ENCODE measurements at places on chromosomes 2 and 18.

DNA sequence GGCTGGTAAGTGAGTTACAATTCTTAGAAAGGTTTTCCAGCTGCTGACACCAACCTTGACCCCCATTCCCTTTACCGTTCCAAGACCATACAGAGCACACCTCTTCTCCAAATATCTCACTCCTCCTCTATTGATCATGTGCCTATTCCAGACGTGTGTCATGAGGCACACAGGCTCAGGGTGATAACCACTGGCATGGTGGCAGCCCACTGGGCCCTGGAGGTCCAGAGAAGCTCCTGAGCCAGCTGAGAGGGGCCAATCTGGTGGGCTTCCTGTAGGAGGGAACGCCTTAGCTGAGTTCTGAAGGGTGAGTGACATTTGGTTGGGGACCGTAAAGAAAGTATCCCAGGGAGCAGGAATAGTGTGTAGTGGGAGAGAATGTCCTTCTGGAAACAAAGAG is 28.3 kb downstream of the ZAP70 start:
- no peak for DNase-seq

DNA sequence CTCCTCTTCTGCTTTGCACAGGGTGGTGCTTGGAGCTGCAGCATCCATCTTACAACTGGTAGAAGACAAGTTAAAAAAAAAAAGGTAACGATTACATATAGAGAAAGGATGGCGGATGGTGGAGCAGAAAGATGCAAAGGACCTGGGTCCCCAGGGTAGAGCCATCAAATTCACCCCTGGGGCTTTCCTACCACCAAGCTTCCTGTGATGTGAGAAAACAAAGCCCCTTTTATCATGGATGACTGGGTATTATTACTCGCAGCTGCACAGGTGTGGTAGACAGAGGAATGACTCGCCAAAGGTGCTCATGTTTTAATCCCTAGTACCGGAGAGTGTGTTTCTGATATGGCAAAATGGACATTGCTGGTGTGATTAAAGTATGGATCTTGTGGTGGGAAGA is 1.3 kb upstream of the ACOXL start:
- no peak for DNase-seq

GRCh38 chr2:2263196-2263829 is 67.8 kb downstream of the MYT1L start:
- no peak for DNase-seq

DNA sequence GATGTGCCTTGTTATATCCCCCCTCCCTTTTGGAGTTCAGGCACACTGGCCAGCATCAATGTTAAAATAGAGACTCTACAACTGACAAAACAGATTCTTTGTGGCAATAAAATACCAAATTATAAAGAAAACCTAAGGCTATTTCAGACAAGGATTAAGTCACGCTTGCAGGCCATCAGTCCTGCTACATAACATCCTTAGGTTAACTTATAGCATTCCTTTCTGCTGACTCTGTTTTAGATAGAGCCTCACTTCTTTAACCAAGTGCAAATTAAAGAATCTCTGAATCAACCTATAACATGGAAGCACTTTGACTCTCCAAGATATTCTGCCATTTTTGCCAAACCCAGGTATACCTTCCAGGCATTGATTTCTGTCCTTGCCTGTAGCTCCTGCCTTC is 784.6 kb downstream of the RNF144A start:
- no peak for DNase-seq

DNA sequence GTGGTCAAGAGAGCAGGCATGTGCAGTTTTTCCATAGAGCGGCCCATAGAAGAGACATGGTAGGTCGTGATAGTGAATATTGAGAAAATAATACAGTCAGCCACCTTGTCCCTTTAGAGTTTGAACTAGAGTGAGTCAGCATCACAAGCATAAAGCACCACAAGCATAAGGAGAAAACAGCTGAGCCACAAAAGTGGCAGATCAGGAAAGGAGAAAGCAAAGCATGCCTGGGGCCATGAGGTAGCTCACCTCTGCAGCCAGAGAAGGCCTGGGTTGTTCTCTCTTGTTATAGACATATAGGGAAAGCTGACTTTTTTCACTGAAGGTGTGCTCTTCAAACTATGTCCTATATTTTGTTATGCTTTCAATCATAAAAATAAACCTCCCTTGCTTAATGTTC is 879.0 kb downstream of the DSC3 start:
- no peak for DNase-seq

- no peak for DNase-seq
Measured at GRCh38 chr2:88167740-88168139, 2.4 kb upstream of the THNSL2 start.

- DNase-seq = no peak
Measured at GRCh38 chr18:3495691-3496430, 45.9 kb downstream of the TGIF1 start.

- DNase-seq = no peak
Measured at GRCh38 chr2:85704800-85705679, 10.9 kb downstream of the GNLY start.

DNA sequence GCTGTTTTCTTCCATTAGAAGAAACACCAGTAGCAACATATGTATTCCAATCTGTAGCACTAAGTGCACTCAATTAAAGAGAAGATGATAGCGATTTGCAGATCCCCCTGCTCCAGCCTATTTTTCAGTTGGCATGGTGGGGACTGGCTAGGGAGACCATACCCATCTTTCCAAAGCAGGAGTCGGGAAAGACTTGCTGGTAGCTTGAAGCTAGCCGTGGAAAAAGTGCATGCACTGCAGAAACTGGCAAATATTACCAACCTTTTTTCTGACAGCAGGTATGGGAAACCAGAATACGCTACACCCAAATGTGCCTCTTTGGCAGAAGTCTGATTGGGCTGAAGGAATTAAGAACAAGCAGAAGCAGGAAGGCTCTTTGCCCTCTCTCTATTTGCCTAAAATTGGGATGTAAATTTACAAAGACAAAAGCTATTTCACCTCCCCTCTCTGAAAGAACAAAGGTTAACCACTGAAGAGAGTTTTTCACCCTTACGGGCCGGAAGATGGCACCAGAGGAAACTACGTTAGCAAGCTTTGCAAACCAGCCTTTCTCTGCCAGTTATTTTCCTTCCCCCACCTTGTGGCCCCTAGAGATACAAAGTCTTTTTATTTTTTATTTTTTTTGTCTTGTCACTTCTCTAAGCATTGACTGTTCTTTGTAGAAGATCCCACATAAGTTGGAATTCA is 273.1 kb downstream of the DLGAP1 start:
- DNase-seq = no peak

- DNase-seq = no peak
Measured at GRCh38 chr2:44952143-44952805, 10.8 kb downstream of the SIX3 start.

GRCh38 chr2:59528525-59528924 is 1024.9 kb downstream of the BCL11A start:
- DNase-seq = no peak

DNA sequence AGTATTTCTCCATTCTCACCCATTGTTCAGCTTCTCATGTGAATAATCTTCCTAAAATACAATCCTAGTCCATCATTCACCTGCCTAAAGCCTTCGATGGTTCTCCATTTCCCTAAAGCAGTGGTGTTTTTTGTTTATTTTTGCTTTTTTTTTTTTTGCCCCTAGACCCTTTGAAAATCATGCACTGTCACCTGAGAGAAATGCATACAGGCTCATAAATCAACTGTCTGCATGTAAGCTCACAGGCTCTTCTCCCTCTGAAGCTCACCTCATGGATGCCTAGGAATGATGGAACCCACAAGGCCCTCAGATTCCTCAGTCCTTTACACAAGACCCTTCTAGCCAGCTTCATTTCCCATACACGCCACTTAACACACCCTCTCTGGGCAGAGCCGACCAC is 31.5 kb downstream of the B4GALT6 start:
- DNase-seq = no peak
